ENCODE measurements at places on chromosomes 5 and 9. TPM values are rescaled to one million over a fixed set of nuclear protein-coding genes. Genes with fewer than 3 reads are reported as not detected.

- peak; percentile 30 for DNase-seq
Measured at GRCh38 chr9:91291866-91292265, 69.9 kb downstream of the AUH start.

CCDC183 gene
- 0.76 TPM for total RNA-seq

SLC2A6 gene
- total RNA-seq = 10.1 TPM

FAM81B gene
- total RNA-seq = not detected

DNA sequence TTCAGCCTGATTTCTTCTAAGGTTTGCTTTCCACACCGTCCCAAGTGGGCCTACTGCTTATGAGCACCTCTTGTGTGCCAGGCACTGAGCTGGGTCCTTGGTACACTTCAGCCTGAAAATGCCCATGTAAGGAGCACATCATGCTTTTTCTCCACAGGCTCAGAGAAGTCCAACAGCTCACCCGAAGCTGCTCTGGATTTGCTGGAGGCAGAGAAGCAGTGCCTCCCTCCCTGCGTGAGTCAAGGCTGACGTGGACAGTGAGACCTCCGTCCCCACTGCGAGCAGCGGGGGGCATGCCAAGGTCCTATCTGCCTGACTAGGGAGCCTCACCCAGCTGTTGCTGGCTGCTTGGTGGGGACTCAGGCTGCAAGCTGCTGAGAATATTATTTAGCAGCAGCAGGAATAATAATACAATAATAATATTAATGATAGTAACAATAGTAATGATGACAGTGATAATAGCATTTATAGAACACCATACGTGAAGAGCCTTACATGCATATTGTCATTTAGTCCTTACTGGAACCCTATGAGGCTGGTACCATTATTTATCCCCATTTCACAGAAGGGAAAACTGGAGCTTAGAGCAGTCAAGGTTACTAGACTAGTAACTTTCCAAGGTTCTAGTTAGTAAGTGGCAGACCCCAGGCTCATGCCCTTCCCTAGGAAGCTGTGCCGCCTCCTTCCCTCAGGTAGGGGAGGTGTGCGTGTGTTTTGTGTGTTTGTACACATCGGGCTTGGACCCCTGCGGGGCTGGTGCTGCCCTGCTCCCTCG lies 194.8 kb downstream of the HSPA4 start:
- DNase-seq = no peak

CERCAM gene
- total RNA-seq = 525 TPM

GRCh38 chr9:122832194-122832593 lies 3.8 kb upstream of the PDCL start:
- DNase-seq = no peak

DNA sequence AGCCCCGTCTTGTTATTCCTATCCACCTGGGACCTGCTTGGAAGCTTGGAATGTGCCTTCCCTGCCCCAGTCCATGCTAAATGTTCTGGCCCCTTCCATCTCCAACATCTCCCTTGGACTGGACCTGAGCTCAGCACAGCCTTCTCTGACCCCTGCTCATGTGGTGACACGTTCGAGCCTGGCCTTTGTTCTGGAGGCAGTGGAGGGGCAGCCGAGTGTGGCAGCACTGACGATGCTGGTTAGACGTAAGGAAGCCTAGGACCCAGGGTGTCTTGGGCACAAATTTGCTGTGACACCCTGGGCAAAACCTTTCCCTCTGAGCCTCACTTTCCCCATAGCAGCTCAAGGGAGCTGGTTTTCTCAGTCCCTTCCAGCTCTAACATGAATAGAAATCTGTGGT lies 3.9 kb downstream of the SPACA9 start:
- DNase-seq = no peak

- no peak for DNase-seq
Measured at GRCh38 chr9:31677415-31677814, 707.0 kb upstream of the ACO1 start.

DNA sequence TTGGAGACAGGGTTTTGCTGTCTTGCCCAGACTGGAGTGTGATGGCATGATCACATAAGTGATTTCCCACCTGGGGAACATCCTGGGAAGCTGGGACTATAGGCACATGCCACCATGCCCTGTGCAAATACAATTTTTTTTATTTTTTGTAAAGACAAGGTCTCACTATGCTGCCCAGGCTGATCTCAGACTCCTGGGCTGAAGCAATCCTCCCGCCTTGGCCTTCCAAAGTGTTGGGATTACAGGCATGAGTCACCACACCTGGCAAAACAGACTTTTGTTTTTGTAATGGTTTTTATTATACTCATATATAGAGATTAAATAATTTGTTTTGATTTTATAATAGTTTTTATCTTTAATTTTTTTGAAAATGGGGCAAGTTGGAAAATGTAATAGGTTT lies 14.7 kb downstream of the DNAJC25 start:
- DNase-seq = no peak

GRCh38 chr9:89978185-89978584 lies 373.4 kb downstream of the GADD45G start:
- peak; percentile 45 for DNase-seq

ADAMTS12 gene
- 10.1 TPM for total RNA-seq

DNA sequence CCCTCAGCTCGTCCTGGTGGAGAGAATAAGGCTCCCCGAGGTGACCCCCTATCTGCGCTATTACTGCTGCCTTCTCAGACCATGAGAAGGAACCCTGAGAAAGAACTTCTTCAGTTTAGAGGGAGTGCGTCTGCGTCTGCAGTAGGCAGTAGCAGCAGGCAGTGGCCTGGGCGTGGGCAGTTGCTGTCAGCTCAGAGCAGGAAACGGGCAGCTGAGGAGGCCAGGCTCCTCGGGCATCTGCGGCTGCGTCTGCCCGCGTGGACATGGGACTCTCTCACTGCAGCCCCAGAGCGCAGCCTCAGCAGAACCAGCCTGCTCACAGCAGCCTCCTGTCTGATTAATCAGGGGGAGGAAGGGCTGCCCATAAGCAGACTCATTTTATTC lies 49.8 kb upstream of the FCN1 start:
- no peak for DNase-seq

GRCh38 chr5:32473072-32473471 lies 28.5 kb upstream of the ZFR start:
- no peak for DNase-seq

PITX1 gene
- not detected for total RNA-seq

DNA sequence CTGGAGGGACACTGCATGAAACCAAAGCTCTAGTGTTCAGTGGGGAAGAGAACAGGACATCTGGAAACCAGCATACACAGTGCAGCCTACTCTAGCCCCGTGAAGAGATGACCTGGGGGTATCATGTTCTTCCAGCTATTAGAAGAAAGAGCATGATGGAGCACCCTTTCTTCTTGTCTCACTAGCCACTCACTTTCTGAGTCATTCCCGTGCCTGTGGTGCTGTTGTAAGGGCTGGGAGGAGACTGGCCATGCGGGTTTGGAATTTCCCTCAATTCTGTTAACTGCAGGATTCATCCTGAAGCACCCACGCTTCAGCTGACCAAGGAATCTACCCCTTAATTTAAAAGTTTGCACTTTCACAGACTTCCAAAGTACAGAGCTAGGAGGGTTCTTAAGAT lies 137.0 kb downstream of the COL23A1 start:
- peak; percentile 34 for DNase-seq

ADAMTS2 gene
- 132 TPM for total RNA-seq

FAM78A gene
- total RNA-seq = 0.38 TPM

MAMDC2 gene
- total RNA-seq = not detected

ZNF354C gene
- total RNA-seq = 6.9 TPM

GRCh38 chr9:111405701-111406100 lies 75.7 kb upstream of the OR2K2 start:
- DNase-seq = no peak

- no peak for DNase-seq
Measured at GRCh38 chr5:179239256-179240135, 105.8 kb downstream of the ADAMTS2 start.

DNA sequence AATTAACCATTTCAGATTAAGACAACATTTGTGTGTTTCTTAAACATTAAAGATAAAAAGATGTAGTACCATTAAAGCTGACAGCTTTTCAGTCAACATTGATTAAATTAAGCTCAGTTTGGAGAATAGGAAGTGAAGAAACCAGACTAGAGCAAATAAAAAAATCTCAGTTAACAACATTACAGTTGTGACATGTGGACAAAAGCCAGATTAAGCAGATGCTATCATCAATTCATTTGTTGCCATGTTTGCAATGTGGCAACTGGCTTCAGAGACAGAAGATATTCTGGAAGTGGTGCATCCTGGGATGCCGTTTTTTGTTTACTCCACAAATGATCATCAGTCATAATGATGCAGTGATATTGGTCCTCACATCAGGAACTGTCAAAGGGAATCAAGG lies 70.3 kb upstream of the CNTLN start:
- no peak for DNase-seq

- DNase-seq = peak; percentile 73
Measured at GRCh38 chr5:125870256-125870655, 553.0 kb upstream of the GRAMD2B start.

DNA sequence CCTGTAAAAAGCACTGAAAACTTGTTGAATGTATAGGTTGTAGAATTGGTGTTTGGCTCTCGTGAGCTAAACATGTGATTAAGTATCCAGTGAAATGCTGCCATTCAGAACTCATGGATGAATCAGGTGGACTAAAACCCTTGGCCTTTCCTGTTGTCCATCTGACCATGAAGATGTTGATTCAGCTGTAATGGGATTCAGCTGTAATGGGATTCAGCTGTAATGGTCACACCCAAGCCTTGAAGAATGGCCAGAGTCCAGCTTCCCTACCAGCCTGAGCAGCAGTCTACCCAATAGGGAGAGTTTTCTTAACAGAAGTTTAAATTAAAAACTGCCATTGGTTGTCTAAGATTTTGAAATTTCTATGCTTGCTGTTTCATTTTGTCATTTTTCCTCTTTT lies 18.1 kb downstream of the MAMDC2 start:
- peak; percentile 38 for DNase-seq

DNA sequence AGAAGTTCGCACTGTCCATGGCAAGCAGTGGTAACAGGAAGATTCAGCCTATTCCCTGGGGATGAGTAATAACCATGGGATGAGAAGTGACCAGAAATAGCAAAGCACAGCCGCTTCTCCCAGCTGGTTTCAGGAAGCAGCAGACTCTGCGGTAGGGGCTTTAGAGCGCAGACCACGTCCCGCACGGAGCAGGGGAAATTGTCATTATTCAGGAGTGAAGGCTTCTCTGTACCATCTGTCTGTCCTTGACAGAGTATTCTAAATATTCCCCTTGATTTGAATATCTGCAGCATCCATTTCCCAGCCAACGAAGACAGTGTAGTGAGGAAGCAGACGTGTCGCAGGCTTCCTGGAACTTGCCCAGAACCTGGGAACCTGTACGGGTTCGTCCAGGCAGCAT lies 159.6 kb downstream of the NXNL2 start:
- peak; percentile 20 for DNase-seq

DNA sequence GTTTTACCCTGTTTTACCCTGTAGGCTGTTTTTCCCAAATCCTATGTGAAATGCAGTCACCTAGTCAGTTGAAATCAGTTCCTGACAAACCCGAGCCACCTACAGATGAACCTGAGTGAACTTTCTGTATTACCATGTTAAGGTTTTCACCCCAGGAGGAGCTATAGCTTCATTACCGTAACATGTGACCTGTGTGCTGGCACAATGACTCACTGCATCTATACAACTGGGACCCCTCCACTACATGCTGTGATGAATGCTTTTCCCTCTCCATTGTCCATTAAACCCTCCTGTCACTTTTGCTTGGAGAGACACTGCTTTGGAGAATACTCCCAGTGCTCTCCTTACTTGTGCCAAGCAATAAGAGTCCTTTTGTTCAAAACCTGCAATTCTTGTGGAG lies 1974.8 kb downstream of the EFNA5 start:
- DNase-seq = no peak

DNA sequence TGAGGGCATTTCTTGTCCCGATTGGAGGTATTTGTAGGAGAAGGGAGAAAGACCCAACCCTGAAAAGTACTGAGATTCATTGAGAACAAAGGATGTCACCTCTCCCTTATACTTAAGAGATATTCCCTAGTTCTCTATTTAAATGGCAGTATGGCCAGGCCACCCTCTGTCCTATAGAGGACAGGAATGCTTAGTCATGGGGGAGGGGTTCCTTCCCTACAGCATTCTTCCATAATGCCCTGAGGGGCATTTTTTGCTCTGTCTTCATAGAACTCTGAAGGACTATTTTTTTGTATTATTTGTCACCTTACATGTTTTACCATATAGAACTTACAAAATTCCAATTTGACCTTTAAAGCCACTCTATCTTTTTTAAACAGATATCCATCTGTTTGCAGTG lies 176.3 kb downstream of the TMEM161B start:
- no peak for DNase-seq

TRAF1 gene
- 0.38 TPM for total RNA-seq

- DNase-seq = no peak
Measured at GRCh38 chr5:141529873-141530272, 41.0 kb downstream of the PCDHGC5 start.

DEPDC1B gene
- 8.5 TPM for total RNA-seq

GRCh38 chr9:7370988-7371387 lies 428.6 kb downstream of the DMAC1 start:
- no peak for DNase-seq

DNA sequence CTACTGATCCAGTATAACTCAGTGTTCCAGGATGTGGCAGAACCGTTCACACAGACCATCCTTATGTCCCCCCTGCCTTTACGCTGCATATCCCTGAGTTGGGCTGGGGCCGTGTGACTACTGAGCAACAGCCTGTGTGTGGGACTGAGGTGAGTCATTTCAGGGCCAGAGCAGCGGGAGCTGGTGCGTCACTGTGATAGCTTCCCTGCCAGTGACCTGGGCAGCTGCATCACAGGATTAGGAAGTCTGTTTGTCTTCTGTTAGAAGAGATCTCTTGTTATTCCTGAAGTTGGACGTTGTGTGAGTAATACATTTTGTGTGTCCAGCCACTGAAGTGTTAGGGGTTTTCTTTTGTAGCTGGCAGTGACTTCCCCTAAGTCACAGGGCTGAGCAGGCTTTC lies 35.6 kb downstream of the TPPP start:
- peak; percentile 62 for DNase-seq

GRCh38 chr5:102874054-102874453 lies 118.9 kb downstream of the PAM start:
- no peak for DNase-seq

GABBR2 gene
- 10.2 TPM for total RNA-seq

HRCT1 gene
- total RNA-seq = 1.2 TPM

DNA sequence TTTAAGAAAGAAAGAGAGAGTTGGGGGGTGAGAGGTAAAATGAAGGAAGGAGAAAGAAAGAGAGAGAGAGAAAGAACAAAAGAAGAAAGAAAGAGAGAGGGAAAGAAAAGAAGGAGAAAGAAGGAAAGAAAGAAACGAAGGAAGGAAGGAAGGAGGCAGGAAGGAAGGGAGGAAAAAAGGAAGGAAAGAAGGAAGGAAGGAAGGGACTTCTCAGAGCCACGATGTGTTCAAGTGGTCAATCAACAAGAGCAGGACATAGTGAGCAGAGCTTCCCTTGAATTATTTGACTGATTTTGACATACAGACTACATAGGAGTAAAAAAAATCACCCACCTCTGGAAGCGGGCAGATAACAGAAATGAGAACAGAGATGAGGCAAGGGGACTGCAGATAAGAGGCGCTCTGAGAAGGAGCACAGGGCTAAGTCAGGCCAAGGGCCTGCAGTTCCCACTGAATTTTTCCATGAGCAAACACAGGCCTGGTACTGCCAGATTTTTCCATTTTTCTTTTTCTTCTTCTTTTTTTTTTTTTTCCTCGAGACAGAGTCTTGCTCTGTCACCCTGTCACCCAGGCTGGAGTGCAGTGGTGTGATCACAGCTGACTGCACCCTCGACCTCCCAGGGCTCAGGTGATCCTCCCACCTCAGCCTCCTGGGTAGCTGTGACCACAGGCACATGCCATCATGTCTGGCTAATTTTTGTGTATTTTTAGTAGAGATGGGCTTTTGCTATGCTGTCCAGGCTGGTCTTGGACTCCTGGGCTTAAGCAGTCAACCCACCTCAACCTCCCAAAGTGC lies 77.7 kb upstream of the IL17B start:
- no peak for DNase-seq

- peak; percentile 28 for DNase-seq
Measured at GRCh38 chr9:110186254-110186653, 21.7 kb downstream of the C9orf152 start.

Data from GM23248 (cell line).